ENCODE measurements at places on chromosomes 4 and X.

- no peak for DNase-seq
Measured at GRCh38 chr4:11119474-11119873, 309.2 kb downstream of the HS3ST1 start.

- no peak for DNase-seq
Measured at GRCh38 chr4:180538384-180539057, 1704.7 kb upstream of the TENM3 start.

- DNase-seq = no peak
Measured at GRCh38 chr4:27702730-27703431, 842.2 kb downstream of the STIM2 start.

DNA sequence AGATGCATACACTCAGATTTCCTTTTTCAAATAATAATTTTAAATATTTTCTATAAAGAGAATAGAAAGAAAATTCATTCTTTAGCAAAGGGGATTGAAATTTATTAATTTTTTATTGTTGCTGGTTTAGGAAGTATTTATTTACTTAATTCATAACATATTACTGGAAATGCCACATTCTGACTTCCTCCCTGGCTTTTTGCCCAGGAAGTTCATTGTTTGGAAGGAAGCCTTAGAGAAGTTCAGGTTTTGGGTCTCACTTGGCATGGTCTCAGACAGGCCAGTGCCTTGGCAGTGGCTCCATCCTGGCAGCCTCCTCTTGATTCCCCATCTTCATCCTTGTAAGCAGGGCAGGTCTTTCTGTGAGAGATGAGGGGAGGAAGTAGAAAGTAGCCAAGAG, 50.5 kb downstream of the IL15 start:
- DNase-seq = no peak

DNA sequence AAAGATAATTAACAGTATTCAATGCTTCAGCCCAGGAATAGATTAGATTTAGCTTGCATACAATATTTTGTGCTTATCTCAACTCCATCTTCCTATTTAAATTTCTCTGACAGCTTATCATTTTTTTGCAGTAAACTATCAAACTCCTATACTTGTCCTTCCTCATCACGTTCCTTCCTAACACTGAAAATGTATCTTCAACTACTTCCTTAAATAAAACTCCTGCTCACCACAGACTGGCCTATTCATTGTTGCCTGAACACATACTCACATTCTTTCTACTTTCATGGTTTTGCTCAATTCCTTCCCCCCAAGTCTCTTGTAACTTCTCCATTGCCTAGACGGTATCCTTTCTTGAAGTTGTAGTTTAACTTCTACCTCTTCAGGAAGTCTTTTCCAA, 28.5 kb upstream of the PTPN13 start:
- no peak for DNase-seq
